ENCODE measurements at places on chromosomes 6 and 20.
A peak's percentile ranks its signal among the peaks of the same experiment; 100 is the strongest.

- DNase-seq: no peak
Measured at GRCh38 chr20:58603721-58604120, 47.4 kb upstream of the STX16 start.

- no peak for DNase-seq
Measured at GRCh38 chr6:158270389-158271127, 41.7 kb upstream of the TULP4 start.

- DNase-seq: no peak
Measured at GRCh38 chr6:68724060-68724459, 89.0 kb downstream of the ADGRB3 start.

GRCh38 chr20:43723186-43723585 is 3.6 kb downstream of the GTSF1L start:
- no peak for DNase-seq

- DNase-seq: no peak
Measured at GRCh38 chr6:111162504-111162903, 75.2 kb downstream of the SLC16A10 start.

- DNase-seq: peak; percentile 43
Measured at GRCh38 chr6:162621246-162621645, 106.3 kb downstream of the PRKN start.

DNA sequence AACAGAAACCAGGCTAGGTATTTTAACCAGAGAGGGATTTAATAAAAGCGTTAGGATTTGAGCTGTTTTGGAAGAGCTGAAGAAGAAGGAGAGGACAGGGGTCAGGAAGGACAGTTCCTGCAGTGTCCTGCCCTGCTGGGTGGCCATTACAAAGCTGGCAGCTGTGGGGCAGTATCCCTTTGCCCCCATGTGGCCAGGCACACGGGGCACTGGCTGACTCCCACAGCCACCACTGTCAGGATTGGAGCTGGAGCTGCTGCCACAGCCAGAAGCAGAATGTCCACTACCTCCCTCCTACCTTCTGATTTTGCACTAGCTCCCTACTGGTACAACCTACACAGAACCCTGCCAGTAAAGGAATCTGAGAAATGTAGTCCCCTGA is 46.5 kb downstream of the SLC22A3 start:
- DNase-seq: no peak

DNA sequence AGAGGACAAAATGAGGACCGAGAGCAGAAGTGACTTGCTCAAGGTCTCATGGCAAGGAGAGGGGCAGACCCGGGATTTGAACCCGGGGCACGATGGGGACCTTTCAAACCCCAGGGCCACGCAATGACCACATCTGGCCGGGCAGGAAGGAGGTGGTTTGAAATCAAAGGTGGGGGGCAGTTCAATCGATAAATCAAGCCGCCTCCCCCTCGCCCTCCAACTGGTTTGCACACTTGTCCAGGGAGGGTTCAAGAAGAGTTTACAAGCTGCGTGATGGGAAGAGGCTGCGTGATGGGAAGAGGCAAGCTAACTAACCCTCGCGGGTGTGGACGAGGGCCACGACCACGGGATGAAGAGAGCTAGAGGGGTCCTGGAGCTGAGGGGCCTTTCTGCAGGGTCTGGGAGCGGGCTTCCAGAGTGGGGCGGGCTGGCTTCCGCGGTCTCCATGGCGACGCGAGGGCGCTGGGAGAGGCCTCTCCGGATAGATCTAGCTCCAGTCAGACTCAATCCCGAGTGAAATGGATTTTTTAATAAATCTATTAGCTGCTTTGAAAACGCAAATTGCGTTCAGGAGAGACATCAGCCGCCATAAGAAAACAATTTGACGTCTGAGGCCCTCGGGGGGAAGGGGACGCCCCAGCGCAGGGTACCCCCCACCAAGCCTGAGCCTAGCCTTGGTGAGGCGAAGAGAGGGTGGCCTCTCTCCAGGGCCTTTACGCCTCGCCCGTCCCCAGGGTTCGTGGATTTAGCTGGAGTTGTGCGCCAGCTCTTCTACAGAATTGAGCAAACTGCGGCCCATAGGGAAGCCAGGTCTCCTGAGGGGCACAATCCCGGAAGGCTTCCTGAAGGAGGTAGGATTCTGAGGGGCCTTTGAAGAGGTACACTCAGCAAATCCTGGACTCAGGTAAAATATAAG is 143.9 kb downstream of the GRM4 start:
- DNase-seq: no peak

DNA sequence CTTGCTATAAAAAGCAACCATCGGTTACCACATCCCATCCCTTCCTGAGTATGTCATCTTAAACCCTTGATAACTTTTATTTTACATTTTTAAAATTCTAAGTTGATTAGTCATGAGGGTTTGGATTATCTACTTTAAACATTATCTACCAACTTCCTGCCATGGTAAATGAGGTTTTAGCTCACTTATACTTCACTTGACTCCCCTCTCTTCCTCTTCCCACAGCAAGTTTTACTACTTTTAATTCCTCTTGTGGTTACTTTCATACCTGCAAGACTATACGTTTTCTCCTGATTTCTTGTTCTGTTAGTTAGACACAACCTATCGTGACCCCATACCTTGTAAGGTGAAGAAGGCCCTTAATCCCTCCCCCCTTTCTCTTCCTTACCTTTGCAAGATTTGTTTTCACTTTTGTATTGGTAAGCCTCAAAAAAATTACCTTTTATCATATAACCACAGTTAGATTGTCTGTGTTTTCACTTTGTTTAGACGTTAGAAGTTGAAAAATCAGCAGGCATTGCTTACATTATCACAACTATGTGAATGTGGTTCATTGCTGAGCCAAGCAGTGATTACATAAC is 60.1 kb upstream of the OGFRL1 start:
- no peak for DNase-seq

GRCh38 chr6:8683204-8683603 is 247.9 kb upstream of the SLC35B3 start:
- DNase-seq: no peak

DNA sequence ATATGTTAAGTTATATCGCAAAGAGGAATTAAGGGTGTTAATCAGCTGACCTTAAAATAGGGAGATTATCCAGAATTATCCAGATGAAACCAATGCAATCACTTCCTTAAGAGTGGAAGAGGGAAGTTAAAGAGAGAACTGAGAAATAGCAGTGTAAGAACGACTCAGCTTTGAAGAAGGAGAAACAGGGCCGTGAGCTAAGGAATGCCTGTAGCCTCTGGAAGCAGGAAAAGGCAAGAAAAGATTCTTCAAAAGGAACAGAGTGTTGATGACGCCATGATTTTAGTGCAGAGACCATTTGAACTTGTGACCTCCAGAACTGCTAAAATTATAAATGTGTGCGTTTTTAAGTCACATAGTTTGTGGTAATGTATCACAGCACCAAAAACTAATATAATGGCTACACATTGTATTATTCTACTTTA is 32.7 kb downstream of the ILRUN start:
- no peak for DNase-seq

GRCh38 chr6:111865049-111865585 is 8.1 kb downstream of the FYN start:
- no peak for DNase-seq

DNA sequence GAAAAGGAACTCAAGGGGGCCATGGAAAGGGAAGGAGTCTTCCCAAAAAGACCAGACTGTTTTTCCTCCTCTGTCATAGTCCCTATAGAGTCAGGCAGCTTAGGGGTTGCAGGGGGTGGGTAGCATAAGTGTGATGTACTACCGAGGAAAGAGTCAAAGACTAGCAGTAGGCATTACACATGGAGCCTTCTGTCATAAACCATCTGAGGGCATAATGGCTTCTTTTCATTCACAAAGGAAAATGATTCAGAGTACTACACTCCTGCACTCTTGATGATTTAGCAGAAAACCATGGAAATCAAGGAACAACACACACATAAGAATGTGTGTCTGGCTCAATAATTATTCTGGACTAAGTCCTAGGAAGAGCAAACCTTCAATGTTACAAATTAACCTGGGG is 14.9 kb downstream of the PLN start:
- DNase-seq: no peak

GRCh38 chr20:1144401-1145172 is 26.2 kb downstream of the PSMF1 start:
- DNase-seq: no peak

DNA sequence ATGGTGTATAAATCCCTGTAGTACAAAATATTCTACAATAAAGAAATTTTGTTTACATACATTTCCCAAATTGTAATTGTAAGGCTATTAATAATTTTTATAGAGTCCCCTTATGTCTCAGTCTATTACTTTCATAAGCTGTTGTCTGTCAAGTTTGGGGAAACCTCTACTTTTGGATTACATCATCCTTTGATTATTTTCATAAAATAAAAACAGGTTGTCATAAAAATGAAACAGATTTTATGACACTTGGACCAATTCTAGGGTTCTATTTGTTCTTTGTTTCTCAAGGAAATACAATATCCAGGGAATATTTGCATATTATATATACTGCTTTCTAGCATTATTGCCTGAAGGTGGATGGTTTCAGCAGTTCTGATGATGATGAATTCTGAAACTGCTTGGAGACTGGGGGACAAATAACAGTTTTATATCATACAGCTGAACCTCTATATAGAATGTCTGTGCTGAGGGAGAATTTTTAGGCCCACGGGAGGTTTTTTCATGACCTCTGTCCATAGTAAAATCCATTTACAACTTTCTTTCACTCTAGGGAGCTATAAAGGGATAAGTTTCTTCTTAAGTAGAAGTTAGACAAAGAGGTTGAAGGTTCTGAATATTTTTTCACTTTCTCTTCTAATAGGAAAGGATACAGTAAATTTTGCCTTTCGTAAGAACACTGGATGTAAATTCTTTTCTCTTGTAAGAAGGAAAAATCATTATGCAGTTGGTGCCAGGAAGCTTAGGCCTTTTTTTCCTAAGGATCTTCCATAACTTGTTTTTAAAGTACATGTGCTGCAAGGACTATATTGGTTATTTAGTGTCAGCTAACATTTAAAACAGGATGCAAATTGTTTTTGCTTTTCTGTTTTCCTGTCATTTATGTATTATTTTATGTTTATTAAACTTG is 58.0 kb downstream of the CD2AP start:
- DNase-seq: no peak

DNA sequence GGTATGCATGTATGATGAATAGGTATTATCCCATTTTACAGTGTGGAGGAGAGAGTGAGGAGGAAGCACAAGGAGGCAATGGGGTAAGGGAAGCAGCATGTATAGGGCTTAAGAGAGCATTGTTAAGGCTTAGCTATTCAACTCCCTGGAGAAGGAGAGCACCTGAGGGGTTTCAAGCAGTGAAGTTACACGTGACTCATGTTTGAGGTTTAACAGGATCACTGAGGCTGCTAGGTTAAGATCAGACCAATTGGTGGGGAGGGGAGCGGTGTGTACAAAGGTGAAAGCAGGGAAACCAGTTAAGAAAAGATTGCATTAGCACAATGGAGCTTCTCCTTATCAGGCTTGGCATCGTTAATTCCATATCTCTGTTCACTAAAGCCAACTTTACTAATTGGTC is 64.4 kb upstream of the NHSL1 start:
- peak; percentile 18 for DNase-seq

GRCh38 chr20:37415118-37416085 is 69.5 kb downstream of the SRC start:
- no peak for DNase-seq

GRCh38 chr6:129542705-129543104 is 167.3 kb downstream of the ARHGAP18 start:
- no peak for DNase-seq

GRCh38 chr6:38755207-38755606 is 40.1 kb downstream of the DNAH8 start:
- DNase-seq: no peak

GRCh38 chr6:63705707-63706106 is 70.1 kb downstream of the PHF3 start:
- no peak for DNase-seq

GRCh38 chr6:14172562-14172961 is 55.0 kb downstream of the CD83 start:
- DNase-seq: no peak

DNA sequence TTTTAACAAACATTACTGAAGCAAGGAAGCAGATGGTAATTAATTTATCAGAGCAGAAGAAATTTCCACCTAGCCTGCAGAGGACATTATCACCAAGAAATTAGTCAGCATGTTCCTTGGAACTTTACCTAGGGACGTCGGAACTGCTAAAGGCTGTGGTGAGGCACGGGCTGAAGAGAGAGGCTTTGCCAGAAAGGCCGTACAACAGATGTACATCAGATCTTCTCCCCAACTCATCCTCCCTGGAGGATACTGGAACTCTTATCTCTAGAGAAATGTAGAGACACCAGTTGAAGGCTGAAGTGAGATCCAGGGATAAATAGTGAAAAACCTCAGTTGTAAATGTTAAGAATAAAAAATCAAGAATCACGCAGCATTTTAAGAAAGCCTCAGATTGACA is 257.1 kb downstream of the SAMD5 start:
- DNase-seq: no peak

DNA sequence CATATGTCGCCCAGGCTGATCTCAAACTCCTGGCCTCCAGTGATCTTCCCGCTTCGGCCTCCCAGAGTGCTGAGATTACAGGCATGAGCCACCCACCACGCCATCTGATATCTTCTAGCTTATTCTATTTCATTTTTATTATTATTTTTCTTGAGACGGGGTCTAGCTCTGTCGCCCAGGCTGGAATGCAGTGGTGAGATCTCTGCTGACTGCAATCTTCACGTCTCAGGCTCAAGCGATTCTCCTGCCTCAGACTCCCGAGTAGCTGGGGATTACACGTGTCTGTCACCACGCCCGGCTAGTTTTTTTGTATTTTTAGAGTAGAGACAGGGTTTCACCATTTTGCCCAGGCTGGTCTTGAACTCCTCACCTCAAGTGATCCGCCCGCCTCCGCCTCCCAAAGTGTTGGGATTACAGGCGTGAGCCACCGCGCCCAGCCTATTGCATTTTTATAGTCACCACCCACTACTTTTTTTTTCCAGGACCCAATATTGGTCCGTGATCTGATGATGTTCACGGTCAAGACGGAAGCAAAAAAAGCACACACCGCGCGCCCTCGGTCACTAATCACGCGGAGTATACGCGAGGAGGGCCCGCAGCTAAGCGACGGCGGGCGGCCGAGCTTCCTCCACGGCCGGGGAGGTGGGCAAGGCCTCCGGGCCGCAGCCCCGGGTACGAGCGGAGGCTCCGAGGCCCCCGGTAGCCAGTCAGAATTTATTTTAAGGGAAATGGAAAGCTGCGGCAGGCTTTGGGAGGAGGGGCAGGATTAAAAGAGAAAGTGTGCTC is 1.1 kb upstream of the LSM14B start:
- DNase-seq: no peak

GRCh38 chr6:150036081-150036480 is 10.7 kb upstream of the RAET1L start:
- DNase-seq: no peak
